ENCODE measurements at places on chromosomes 1 and 21.

DNA sequence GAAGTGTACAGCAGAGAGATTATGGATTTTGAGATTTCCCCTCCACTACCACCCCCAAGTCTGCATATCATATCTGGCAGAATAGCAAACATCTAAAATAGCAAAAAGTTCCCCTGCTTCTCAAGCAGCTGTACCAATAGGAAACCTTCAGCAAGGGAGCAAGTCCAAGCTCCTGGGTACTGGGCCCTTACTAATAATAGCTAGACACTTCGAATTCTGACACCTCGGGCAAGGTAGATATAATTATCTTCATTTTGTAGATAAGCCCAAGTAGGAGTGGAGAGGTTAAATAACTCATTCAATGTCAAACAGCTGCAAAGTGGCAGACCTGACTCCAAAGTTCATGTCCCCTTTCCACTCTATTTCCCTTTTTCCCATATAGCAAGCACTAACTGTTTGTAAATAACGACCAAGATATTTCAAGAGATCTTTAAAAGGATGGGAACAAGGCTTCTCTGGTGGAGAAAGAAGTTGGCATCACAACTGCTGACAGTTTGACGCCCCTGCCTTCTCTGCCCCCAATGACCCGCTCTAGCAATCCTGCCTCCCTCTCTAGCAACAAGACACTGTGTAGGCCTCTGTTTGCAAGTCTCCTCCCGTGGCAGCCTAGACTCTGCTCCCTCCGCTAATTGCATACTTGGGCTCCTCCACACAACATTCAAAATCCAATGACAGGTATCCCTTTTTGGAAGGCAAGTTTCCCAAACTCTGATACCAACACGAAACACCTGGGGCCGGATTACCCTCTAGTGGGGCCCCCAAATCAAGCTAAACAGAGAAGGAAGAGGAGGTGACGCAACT is 18.7 kb upstream of the ADAR start:
- DNase-seq, result no peak

GRCh38 chr1:155192346-155193274 is 15.1 kb downstream of the THBS3 start:
- no peak for DNase-seq

- no peak for DNase-seq
These were observed 25.2 kb upstream of the PRRC2C start for GRCh38 chr1:171460018-171460620.

- DNase-seq, result no peak
These were observed 6.2 kb downstream of the DISP3 start for GRCh38 chr1:11485191-11485590.

GRCh38 chr1:22670352-22670975 is 17.4 kb downstream of the C1QB start:
- no peak for DNase-seq

DNA sequence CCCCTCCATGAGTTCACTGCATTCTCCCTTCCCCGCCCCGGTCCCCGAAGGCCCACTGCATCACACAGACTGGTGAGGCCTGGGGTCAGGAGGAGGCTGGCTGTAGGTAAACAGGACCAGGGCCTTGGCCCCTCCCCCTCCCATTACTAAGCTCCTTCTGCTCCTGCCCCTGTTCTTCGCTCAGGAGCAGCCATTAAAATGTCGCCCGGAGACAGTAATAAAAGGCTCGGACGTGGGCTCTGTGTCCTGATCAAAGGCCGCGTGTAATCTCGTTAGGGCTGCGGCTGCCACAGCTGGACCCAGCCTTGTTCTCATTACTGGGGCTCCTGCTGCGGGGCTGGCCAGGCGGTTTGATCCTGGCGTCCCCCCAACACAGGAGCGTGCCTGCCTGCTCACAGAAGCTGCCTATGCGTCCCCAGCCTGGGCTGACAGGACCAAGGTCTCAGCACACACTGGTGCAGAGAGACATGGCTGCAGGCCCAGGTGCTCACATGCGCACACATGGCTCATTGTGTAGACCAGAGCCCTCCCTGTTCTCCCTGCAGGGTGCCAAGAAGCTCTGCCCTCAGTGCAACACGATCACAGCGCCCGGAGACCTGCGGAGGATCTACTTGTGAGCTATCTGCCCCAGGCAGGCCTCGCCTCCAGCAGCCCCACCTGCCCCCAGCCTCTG is 24.0 kb downstream of the TMEM53 start:
- DNase-seq, result no peak

- peak; percentile 55 for DNase-seq
These were observed 797 bp upstream of the USP1 start for GRCh38 chr1:62436039-62436465.

DNA sequence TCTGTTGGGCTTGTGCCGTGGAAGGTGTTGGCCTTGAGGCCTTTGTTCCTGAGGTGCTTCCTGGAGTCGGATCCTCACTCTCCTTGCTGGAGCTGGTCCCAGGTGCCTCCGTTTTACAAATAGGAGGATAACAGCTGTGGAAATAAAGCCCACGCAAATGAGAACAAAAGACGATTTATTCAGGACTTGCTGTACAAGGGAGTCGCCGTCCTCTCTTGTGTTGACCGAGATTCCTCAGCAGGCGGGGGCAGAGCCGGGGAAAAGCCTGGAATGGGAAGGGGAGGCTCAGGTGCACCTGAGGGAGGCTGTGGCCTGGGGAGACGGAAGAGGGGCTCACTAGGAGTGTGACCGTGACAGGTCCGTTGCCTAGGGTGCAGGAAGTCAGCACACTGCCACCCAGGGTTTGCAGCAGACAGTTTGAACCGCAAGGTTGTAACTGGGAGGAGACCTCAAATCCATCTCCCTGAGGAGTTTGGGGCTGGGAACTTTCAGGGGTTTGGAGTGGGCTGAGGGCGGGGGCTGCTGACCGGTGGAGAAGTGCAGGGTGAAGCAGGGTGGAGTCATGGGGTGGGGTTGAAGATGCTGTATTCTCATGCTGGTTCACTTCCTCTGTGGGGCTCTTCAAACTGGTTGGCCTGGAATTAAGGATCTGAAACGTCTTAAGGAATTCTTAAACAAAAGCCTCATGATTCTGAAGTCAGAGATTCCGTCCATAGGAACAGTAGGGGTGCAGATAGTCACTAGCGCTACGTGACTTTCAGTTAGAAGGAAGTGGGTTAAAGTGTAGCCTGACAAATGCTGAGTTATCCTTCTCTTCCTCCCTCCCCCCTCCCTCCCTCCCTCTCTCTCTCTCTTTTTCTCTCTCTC is 2.6 kb upstream of the CSTB start:
- no peak for DNase-seq

DNA sequence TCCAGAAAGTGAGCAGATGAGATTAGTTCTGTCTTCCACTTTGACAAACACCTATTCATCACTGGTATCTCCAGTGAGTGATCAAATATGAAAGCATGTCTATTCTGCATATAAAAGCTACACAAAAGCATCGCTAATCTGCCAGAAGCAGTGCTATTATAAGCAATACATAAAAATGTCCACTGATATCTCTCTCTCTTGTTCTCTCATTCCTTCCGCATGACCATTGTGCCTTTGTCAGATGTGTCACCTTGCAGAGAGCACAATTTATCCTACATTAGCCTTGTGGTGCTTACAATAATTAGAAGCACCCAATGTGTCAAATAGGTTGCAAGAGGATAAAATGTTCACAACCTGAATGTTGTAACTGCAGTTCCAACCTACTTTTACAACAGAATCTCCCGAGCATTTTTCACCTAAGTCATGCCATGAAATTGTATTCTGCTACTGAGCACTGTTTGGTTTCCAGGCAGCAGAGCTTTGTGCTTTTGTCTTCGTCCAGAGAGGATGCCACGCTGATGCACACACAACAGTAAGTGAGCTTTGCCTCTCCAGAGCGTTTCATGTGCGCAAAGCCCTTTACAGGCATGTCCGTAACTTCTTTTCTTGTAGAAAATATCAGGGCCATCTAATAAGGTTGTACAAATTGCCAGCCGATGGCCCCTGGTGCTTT is 198.7 kb upstream of the PLD5 start:
- DNase-seq, result no peak

DNA sequence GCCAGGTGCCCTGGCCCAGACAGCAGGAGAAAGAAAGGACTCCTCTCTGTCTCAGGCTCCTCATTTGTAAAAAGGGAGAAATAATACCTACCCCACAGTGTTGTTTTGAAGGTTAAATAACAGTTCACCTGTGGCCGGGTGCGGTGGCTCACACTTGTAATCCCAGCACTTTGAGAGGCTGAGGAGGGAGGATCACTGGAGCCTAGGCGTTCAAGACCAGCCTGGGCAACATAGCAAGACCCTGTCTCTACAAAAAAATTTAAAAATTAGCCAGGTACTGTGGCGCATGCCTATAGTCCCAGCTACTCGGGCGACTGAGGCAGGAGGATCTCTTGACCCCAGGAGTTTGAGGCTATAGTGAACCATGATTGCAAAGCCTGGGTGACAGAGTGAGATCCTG is 2.5 kb upstream of the TMEM200B start:
- no peak for DNase-seq

GRCh38 chr1:151606857-151607256 is 5.0 kb upstream of the SNX27 start:
- no peak for DNase-seq
